ENCODE measurements at places on chromosomes 5 and 9. TPM values are rescaled to one million over a fixed set of nuclear protein-coding genes. Genes with fewer than 3 reads are reported as not detected.
A peak's percentile ranks its signal among the peaks of the same experiment; 100 is the strongest.

GRCh38 chr9:86022687-86023266 lies 76.6 kb downstream of the GOLM1 start:
- peaks cover 44% of the 10 kb centered on the region for H3K36me3 ChIP-seq
- H3K4me3 ChIP-seq, result no peak overlapping the region
- H3K27me3 ChIP-seq, result no peaks in the 10 kb centered on the region
- H3K4me1 ChIP-seq, result peaks cover 22% of the 10 kb centered on the region
- DNase-seq, result peak; percentile 11
- peak overlapping the region; percentile 32 for H3K27ac ChIP-seq

Gene HCN1
- total RNA-seq, result not detected

DNA sequence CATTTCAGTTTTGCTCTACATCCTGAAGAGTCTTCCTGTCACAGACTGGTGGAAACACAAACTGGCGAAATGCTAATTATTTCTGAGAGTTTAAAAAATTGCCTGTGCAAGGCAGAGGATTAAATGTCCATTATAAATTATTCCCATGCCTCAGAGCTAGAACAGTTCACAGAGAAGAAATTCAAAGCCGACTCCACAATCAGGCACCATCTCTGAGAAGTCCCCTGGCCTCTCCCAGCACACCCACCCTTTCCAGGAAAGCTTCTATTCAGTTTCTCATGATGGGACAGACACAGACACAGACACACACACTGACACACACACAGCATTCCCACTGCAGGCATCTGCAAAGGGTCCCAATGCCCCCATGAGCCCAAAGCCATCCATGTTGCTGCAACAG lies 253.1 kb downstream of the DENND1A start:
- H3K4me3 ChIP-seq, result no peak overlapping the region
- no peak for DNase-seq
- peaks cover 20% of the 10 kb centered on the region for H3K4me1 ChIP-seq
- no peaks in the 10 kb centered on the region for H3K36me3 ChIP-seq
- no peaks in the 10 kb centered on the region for H3K27me3 ChIP-seq

Gene CDC14B
- 1.4 TPM for total RNA-seq

Gene SPINK13
- not detected for total RNA-seq

GRCh38 chr5:139022528-139022927 lies 147.4 kb upstream of the LRRTM2 start:
- no peak for DNase-seq
- H3K27me3 ChIP-seq, result no peaks in the 10 kb centered on the region
- peaks cover 4% of the 10 kb centered on the region for H3K36me3 ChIP-seq
- no peak overlapping the region for H3K27ac ChIP-seq
- peaks cover 2% of the 10 kb centered on the region for H3K4me1 ChIP-seq

Gene PCDHA3
- not detected for total RNA-seq

Gene LYSMD3
- 12.3 TPM for total RNA-seq

GRCh38 chr5:159765135-159765433 lies 151.2 kb upstream of the ADRA1B start:
- H3K27me3 ChIP-seq, result peaks cover 18% of the 10 kb centered on the region
- peaks cover 10% of the 10 kb centered on the region for H3K4me1 ChIP-seq
- no peaks in the 10 kb centered on the region for H3K36me3 ChIP-seq
- no peak for DNase-seq

GRCh38 chr9:26331223-26331622 lies 561.4 kb downstream of the CAAP1 start:
- no peaks in the 10 kb centered on the region for H3K27me3 ChIP-seq
- H3K36me3 ChIP-seq, result no peaks in the 10 kb centered on the region
- no peak overlapping the region for H3K4me3 ChIP-seq
- no peaks in the 10 kb centered on the region for H3K4me1 ChIP-seq

GRCh38 chr5:115465431-115465830 lies 79.1 kb downstream of the FEM1C start:
- H3K27ac ChIP-seq, result no peak overlapping the region
- H3K36me3 ChIP-seq, result no peaks in the 10 kb centered on the region
- H3K4me1 ChIP-seq, result peaks cover 4% of the 10 kb centered on the region
- peaks cover 40% of the 10 kb centered on the region for H3K27me3 ChIP-seq

- peaks cover 40% of the 10 kb centered on the region for H3K27me3 ChIP-seq
- H3K4me1 ChIP-seq, result peaks cover 6% of the 10 kb centered on the region
- H3K27ac ChIP-seq, result no peak overlapping the region
- H3K36me3 ChIP-seq, result no peaks in the 10 kb centered on the region
- no peak overlapping the region for H3K4me3 ChIP-seq
Observed at GRCh38 chr5:124744170-124744971, 2.1 kb downstream of the ZNF608 start.

DNA sequence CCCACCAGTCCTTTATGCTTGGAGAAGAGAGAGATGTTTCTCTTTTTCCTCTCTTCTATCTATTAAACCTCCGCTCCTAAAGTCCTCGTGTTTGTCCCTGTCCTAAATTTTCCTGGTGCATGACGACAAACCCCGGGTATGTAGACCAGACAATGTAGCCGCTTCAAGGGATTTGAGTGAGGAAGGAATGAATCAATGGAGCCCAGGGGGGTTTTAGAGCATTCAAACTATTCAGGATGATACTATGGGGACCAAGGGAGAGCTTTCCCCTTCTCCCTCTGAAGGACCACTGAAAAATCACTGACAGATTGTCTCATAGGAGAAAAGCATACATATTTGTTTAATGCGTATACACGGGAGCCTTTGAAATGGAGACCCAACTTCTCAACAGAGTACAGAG lies 18.4 kb downstream of the CEL start:
- no peak for DNase-seq
- H3K27ac ChIP-seq, result no peak overlapping the region
- H3K4me3 ChIP-seq, result no peak overlapping the region
- H3K27me3 ChIP-seq, result peaks cover 7% of the 10 kb centered on the region
- H3K4me1 ChIP-seq, result no peaks in the 10 kb centered on the region

Gene ANKRD34B
- not detected for total RNA-seq

DNA sequence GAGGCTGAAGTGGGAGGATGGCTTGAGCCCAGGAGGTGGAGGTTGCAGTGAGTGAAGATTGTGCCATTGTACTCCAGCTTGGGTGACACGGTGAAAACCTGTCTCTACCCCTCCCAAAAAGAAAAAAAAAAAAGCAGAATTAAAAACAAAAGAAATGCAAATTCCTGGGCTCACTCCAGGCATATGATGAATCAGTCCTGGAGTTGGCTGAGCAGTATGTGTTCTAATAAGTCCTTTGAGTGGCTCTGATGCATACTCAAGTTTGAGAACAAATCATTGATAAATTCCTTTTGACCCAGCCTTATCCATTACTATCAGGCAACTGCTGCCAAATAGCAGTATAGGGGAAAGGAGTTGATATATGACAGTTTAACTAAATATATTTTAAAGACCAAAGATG lies 28.3 kb downstream of the UHRF2 start:
- H3K36me3 ChIP-seq, result peaks cover 24% of the 10 kb centered on the region
- H3K27ac ChIP-seq, result peak overlapping the region; percentile 13
- no peaks in the 10 kb centered on the region for H3K27me3 ChIP-seq
- H3K4me1 ChIP-seq, result peaks cover 59% of the 10 kb centered on the region

Gene DMGDH
- total RNA-seq, result not detected

Gene PTTG1
- total RNA-seq, result 69.9 TPM

Gene SPOCK1
- total RNA-seq, result not detected

Gene GARIN3
- total RNA-seq, result 0.31 TPM

Gene SLC6A19
- total RNA-seq, result not detected

- H3K36me3 ChIP-seq, result no peaks in the 10 kb centered on the region
- H3K27ac ChIP-seq, result no peak overlapping the region
- no peak for DNase-seq
- H3K4me3 ChIP-seq, result no peak overlapping the region
- no peaks in the 10 kb centered on the region for H3K4me1 ChIP-seq
- H3K27me3 ChIP-seq, result no peaks in the 10 kb centered on the region
Observed at GRCh38 chr5:167937635-167937998, 353.8 kb upstream of the WWC1 start.

Gene EIF4E1B
- total RNA-seq, result not detected

Gene WDR31
- 1.9 TPM for total RNA-seq

- H3K4me3 ChIP-seq, result no peak overlapping the region
- peaks cover 38% of the 10 kb centered on the region for H3K36me3 ChIP-seq
- no peaks in the 10 kb centered on the region for H3K4me1 ChIP-seq
- no peaks in the 10 kb centered on the region for H3K27me3 ChIP-seq
- no peak overlapping the region for H3K27ac ChIP-seq
Observed at GRCh38 chr9:95989297-95989696, 113.8 kb downstream of the ERCC6L2 start.

DNA sequence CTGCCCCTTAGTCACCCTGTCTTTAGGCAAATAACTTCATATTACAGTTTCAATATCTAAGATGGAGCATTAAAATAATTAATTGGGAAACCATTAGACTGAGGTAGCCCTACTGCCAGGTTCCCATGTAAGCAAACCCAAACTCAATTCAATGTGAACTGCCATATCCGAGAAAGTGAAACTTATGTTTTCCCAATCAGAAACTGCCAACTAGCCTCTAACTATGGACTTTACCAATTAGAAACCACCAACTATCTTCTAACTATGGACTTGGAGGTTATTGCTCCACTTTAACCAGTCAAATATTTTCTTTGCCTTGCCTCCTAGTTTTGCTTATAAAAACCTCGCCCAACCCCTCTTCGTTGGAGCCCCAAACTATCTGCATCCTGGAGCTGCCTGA lies 218.5 kb downstream of the ENC1 start:
- no peak overlapping the region for H3K4me3 ChIP-seq
- no peaks in the 10 kb centered on the region for H3K4me1 ChIP-seq
- H3K36me3 ChIP-seq, result no peaks in the 10 kb centered on the region
- DNase-seq, result no peak

DNA sequence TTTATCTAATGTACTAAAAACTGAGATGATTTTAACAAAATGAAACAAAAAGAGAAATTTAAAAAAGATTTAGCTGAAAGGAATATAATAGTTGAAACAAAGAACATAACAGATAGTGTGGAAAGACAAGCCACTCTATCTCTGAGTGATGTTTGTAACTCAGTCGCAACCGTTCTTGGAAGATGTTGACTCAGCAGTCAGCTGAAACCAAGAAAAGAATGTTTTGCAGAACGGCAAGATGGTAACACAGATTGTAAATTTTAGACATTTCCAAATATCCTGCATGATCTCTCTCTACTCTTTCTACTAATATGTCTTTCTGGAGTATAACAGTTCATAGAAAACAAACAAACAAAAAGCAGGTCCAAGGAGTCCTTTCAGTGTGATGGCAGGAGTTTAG lies 746.1 kb upstream of the CDH6 start:
- no peaks in the 10 kb centered on the region for H3K27me3 ChIP-seq
- no peaks in the 10 kb centered on the region for H3K4me1 ChIP-seq
- H3K27ac ChIP-seq, result no peak overlapping the region
- H3K36me3 ChIP-seq, result no peaks in the 10 kb centered on the region

GRCh38 chr9:133340916-133341315 lies 4.9 kb upstream of the SURF6 start:
- H3K27me3 ChIP-seq, result no peaks in the 10 kb centered on the region
- no peak overlapping the region for H3K27ac ChIP-seq
- H3K4me1 ChIP-seq, result peaks cover 2% of the 10 kb centered on the region
- DNase-seq, result no peak

DNA sequence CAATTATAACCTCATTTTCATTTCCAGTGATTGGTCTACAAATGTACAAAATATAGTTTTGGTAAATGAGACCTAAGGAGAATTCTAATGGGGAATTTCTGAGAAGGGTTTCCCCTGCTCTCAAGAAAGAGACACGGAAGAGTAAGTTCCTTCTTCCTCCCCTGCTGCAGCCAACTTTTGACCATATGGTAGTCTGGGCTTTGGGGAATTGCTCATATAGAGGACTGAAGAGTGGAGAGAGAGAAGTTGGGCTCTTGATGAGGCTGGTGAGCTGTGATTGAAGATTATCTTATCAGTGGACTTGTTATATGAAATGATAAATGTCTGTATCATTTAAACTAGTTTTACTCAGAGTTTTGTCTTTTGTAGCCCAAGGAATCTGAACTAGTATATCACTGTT lies 4.3 kb upstream of the LNPEP start:
- peaks cover 11% of the 10 kb centered on the region for H3K36me3 ChIP-seq
- DNase-seq, result no peak
- peaks cover 54% of the 10 kb centered on the region for H3K4me1 ChIP-seq
- no peaks in the 10 kb centered on the region for H3K27me3 ChIP-seq
- H3K27ac ChIP-seq, result no peak overlapping the region

DNA sequence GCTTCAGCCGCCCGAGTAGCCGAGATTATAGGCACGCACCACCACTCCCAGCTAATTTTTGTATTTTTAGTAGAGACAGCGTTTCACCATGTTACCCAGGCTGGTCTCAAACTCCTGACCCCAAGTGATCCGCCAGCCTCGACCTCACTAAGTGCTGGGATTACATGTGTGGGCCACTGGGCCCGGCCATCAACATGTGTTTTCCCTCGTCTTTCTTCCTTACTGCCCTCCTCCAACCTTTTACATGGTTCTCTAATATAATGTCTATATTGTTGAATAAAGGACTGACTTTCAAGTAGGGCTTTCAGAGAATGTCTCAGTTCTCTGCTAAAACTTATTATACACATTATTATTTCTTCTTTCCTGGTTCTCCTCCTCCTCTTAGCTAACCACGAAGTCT lies 21.3 kb upstream of the PCAT7 start:
- H3K36me3 ChIP-seq, result no peaks in the 10 kb centered on the region
- peaks cover 18% of the 10 kb centered on the region for H3K27me3 ChIP-seq
- H3K4me3 ChIP-seq, result no peak overlapping the region
- H3K27ac ChIP-seq, result no peak overlapping the region

DNA sequence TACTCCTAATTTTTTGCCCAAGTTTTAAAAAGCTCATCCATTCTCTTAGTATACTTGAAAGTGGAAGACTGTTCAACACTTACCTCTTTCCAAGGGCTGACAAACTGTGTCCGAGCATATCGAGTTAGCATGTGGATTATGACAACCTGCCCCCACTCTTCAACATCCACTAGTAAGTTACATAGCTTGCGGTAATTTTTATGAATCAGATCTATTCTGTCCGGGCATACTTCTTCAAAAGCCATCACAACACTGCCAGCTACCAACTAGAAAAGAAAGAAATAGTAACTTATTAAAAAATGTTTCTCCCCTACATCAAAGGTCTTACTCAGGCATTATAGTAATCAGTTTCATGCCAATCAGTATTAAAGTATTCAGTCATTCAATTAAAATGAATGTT lies 78.5 kb downstream of the AP3B1 start:
- H3K36me3 ChIP-seq, result peaks cover 24% of the 10 kb centered on the region
- no peak overlapping the region for H3K4me3 ChIP-seq
- no peak overlapping the region for H3K27ac ChIP-seq
- H3K4me1 ChIP-seq, result no peaks in the 10 kb centered on the region

Gene IFNA21
- not detected for total RNA-seq

DNA sequence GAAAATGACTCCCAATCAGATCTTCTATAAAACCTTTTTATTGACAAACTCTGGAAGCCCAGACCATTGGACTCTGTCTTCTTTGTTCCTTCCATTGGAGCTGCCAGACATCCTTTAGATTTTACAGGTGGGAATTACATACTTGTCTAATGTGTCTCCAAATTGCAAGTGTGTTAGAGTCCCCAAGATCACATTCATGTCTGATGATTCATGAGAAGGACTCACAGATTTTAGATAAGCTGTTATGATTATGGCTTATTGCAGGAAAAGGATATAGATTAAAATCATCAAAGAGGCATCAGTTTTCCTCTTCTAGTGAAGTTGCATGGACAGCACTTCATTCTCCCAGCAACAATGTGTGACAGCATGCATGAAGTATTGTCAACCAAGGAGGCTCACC lies 70.4 kb downstream of the MUSK start:
- no peak overlapping the region for H3K4me3 ChIP-seq
- H3K36me3 ChIP-seq, result no peaks in the 10 kb centered on the region
- H3K27me3 ChIP-seq, result no peaks in the 10 kb centered on the region
- H3K27ac ChIP-seq, result no peak overlapping the region

GRCh38 chr9:19922476-19923118 lies 133.8 kb upstream of the SLC24A2 start:
- peaks cover 15% of the 10 kb centered on the region for H3K27me3 ChIP-seq
- no peak for DNase-seq
- H3K36me3 ChIP-seq, result no peaks in the 10 kb centered on the region
- peaks cover 25% of the 10 kb centered on the region for H3K4me1 ChIP-seq
- H3K27ac ChIP-seq, result no peak overlapping the region
